Kidney (tissue), 22 donors: ENCODE measurements at places on chromosomes 6 and 20. TPM values are rescaled to one million over a fixed set of nuclear protein-coding genes. Genes with fewer than 3 reads are reported as not detected.
A peak's percentile ranks its signal among the peaks of the same experiment; 100 is the strongest.

APOBEC2 gene
- not detected for total RNA-seq

GRCh38 chr20:46710153-46710913 lies 884 bp downstream of the SLC2A10 start:
- DNase-seq: no peak

GRCh38 chr20:3787324-3788014 lies 929 bp upstream of the CENPB start:
- DNase-seq: peak; percentile 28

CD109 gene
- total RNA-seq: 19.0 TPM

DNA sequence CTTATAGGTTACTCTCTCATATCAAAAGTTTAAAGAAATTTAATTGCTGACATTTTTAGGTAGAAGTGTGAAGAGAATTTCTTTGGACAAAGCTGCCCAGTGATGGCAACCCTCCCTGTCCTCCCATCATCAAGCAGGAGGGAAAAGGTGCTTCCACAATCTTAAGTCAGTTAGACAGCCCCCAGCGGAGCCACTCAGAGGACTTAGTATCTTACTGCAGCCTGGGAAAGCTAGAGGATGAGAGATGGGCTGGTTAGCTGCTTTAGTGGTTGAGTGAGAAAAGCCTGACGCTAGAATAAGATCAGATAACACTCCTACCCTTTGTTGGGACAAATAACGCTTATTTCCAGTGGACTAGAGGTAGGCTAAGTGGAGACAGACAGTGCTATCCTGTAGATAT lies 227.1 kb downstream of the RFPL4B start:
- DNase-seq: no peak

GRCh38 chr6:170028629-170029345 lies 262.1 kb downstream of the DLL1 start:
- no peak for DNase-seq

DNA sequence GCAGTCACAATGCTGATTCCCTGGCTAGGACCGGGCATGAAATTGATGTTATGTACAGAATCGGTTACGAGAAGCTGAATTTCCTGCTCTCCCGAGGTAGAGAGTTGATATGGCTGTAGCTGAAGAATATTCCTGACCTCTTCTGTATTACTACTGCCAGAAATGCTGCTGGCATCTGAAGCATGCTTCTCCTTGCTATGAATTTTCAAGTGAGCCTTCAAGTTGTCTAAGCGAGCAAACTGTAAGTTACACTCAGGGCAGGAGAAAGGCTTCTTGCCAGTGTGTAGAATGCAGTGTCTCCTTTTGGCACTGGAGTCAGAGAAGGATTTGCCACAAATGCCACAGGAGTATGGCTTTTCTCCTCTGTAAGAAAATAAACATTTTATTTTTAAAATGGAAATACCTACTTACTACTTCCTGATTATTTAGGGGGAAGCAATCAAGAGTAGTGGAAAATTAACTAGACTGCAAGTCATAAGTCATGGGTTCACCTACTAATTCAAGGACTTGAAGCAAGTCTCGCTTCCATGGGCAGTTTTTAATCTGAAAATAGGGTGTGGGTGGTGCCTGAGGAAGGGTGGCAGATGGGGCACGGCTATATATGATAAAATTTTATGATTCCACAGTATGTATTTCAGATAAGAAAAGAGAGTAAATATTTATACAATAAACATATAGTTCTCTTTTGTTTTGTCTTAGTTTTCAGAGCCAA lies 10.8 kb upstream of the MICAL1 start:
- no peak for DNase-seq

DNA sequence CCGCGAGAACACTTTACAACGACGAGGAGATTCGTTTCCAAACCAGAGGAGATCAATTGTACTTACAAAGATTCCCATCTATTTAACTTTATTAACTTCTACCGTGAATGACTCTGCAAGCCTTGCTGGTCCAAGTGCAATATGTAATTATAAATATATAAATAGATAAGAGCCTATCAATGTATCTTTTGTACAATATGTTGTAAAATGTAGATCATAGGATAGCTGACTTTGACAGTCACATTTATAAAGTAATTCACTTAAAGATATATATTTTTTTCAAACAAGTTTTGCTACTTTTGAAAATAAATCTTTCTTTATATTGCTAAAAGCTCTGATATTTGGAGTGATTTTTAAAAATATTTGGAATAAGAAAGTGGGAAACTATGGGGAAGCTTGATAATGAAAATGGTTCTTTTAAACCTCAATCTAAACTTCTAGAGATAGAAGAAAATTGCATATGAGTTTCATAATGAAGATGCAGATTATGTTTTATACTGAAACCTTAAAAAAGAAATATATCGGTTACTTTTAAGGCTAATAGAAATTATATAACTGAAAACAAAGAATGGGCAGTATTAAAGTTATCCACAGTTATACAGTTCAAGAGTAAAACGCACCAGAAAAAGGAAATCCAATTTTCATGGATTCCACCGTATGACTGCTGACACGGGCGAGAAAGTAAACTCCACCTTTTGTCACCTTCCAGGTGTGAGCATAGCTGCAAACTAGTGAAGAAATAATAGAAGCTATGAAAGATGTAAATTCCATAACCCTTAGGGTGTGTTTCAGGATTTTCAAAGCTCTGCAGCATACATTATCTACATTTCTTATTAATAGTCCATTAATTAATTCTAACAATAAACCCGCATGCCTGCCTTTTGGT lies 3.3 kb downstream of the TCF21 start:
- peak; percentile 49 for DNase-seq

DNA sequence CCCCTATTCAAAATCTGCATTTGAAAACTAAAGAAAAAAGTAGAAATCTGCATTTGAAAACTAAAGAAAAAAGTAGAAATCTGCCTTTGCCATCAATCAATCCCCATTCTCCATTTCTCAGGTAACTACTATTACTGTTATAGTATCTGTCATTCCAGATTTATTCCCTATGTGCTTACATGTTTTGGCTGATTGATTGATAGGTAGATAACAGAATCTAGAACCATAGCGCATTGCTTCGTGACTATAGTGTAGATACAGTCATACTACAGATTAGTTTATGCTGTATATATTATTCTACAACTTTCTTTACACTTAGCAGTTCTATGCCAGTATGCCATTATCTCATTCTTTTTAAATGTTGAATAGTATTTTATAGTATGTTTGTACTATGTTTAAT lies 163.0 kb downstream of the SIM1 start:
- DNase-seq: no peak
